ENCODE measurements at places on chromosomes 16 and 17.
A peak's percentile ranks its signal among the peaks of the same experiment; 100 is the strongest.

GRCh38 chr16:70601576-70602575, 44.5 kb upstream of the IL34 start:
- no peak for DNase-seq

GRCh38 chr17:70636517-70637133, 467.3 kb downstream of the KCNJ2 start:
- no peak for DNase-seq

GRCh38 chr17:65074778-65075250, 18.3 kb upstream of the GNA13 start:
- DNase-seq = no peak

- DNase-seq = no peak
Measured at GRCh38 chr16:67284699-67285646, 5.6 kb downstream of the PLEKHG4 start.

DNA sequence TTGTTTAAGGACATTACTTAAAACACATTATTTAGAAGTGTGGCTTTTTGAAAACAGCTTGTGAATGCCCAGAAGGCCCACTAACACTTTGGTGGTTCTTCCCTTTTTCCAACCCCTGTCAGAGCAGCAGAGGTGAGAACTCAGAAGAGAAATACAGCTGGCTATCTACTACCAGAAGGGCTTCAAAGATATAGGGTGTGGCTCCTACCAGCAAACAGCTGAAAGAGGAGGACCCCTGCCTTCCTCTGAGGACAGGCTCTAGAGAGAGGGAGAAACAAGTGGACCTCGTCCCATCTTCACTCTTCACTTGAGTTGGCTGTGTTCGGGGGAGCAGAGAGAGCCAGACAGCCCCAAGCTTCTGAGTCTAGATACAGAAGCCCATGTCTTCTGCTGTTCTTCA, 6.9 kb upstream of the RAPGEFL1 start:
- DNase-seq = no peak

- no peak for DNase-seq
Measured at GRCh38 chr17:55254375-55254774, 10.4 kb upstream of the HLF start.

DNA sequence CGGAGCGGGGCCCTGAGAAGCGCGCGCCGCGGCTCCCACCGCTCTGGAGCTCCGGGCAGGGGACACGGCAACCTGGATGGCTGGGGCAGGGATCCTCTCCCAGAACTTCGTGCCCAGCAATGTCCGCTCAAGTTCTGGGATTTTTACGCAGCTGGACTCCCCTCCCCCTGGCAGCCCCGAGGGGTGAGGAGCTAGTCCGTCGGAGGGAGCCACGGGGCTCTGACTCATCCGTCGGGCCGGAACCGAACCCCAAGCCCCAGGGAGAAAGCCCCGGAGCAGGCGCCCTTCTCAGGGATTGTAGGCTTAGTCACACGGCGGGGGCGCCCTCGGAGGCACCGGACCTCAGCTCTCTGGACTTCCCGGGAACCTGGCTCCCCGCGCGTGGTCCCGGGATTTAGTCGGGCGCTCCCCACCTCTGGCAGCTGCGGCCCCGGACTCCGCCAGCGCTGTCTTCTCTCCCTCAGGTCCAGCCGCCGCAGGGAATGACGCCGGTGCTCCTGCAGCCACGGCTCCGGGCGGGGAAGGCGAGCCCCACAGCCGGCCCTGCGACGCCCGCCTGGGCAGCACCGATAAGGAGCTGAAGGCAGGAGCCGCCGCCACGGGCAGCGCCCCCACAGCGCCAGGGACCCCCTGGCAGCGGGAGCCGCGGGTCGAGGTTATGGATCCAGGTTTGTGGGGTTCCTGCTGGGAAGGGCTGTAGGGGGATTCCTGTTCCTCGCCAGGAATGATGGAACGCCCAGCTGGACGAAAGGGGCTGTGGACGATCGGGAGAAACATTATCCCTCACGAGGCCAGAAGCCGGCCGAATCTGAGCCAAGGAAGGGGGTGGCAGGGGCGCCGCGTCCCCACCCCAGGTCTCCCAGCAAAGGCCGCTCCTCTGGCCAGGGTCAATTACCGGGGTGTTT, 830 bp downstream of the SPHK1 start:
- DNase-seq = peak; percentile 36

DNA sequence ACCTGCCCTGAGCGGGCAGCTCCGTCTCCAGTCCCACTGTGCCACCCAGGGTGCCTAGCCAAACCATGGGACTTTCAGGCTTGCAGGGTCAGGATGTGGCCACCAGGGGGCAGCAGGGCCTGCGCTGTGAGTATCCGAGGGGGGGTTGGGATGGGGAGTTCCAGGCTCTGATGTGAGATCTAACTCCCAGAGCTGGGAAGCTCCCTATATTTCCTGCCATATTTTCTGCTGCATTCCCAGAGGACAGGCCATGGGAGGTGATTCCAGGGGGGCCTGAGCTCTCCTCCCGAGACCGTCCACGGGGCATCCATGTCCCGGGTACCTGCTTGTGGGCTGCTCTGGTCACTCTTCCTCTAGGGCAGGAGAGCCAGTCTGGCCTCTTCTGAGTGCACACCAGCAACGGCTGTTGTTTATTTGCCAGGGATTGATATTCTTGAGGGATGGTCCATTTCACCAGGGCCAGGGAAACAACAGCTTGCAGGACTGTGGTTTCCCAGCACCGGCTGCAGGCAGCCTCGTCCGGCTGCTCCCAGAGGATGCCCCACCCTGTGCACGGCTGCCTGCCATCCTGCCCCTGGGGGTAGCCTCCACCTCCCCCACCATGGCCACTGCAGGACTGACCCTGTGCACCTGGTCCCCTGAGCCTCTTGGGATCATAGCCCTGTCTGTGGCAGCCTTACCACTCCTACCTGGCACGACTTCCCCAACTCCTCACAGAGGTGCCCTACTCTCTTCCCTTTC, 1.2 kb downstream of the GPR142 start:
- DNase-seq = peak; percentile 37

DNA sequence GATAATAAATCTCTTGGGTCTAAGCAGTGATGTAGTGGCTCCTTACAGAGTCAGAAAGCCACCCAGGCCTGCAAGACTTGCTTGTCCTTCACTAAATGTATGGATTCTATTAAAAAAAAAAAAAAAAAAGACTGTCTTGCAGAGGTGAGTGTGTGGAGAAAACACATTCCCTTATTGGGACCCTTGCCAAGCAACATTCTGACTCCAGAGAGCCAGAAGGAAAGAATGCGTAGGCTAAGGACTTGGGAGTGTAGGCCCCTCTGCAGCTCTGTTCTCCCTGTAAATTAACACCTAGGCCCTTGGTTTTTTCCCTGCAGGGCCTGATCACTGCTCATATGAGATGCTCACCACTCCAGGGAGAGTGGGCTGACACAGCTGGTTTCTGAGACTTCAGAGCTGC, 17.8 kb downstream of the SCPEP1 start:
- no peak for DNase-seq

DNA sequence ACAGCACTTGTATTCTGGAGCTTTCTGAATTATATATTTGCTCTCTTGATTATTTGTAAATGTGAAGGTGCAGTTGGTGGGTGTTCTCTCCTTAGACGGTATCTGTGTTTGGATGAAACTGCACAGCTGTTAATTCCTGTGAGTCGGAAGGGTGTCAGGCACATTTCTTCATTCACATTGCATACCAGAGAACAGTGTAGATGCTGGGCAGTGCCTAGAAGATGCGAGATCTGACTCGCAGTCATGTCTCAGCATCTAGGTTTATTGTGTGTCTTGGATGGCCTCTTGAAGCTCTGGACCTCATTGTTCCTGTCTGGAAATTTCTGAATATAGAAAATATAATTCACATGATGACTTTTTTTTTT, 61.2 kb downstream of the CLEC16A start:
- DNase-seq = no peak

DNA sequence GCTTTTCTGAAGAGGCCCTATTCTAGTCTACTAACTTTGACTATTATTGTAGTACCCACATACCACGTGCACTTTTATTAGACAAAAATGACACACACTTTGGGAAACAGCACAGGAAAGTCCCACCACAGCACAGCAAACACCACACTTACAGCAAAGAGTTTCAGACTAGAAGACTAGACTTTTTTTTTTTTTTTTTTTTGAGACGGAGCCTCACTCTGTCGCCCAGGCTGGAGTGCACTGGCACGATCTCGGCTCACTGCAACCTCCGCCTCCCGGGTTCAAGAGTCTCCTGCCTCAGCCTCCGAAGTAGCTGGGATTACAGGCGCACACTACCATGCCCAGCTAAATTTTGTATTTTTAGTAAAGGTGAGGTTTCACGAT, 20.1 kb downstream of the YWHAE start:
- peak; percentile 37 for DNase-seq

DNA sequence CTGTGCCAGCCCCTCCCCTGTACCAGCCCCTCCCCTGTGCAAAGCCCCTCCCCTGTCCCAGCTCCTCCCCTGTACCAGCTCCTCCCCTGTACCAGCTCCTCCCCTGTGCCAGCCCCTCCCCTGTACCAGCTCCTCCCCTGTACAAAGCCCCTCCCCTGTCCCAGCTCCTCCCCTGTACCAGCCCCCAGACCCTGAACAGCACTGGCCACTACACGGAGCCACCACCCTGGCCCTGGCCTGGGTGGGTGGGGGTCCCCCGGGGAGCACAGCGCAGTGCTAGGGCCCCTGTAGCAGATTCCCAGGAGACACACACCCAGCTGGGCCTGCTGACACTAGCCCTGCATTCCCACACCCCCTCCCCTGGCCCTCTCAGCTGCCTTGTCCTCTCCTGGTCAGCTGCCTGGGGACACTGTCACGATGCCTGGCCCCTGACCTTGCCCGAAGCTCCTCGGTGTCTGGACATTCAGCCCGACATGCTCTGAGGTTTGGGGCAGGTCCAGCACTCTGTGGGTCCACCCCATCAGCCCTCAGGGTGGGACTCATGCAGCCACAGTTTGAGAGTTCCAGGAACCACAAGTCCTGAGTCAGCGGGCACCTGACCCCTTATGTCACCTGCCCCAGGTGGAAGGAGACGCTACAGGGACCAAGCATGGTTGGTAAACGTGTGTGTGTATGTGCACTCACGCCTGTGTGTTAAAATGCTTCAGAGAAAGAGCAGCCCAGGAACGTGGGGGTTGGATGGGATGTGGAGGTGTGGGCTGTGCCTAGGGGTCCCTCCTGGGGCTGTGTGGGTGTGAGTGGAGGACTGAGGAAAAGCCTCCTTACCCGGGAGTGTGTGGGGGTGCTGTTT, 114.2 kb downstream of the METRNL start:
- no peak for DNase-seq

DNA sequence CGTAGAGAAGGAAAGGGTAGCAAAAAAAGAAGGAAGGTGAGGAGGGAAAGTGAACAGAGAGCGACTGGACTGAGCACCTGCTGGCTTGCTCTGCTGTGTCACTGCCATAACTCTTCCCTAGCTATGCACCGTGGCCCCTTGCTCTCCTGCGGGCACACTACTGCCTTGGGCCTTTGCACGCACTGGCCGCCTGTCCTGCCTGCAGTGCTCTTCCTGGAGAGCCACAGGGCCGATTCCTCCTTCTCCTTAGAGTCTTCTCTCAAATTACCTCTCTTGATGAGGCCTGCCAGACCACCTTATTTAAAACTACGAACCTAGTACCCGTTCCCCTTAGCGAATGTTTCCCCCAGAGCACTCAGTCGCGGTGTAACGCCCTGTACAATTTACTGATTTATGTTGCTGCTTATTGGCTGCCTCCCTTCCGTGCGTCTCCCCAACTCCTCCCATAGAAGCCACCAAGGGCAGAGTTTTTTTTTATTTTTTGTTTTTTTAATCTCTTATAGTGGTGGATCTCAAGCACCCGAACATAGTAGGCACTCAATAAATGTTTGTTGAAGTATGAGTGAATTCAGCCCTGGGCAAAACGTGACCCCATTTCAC, 70.3 kb downstream of the RAI1 start:
- DNase-seq = peak; percentile 41

DNA sequence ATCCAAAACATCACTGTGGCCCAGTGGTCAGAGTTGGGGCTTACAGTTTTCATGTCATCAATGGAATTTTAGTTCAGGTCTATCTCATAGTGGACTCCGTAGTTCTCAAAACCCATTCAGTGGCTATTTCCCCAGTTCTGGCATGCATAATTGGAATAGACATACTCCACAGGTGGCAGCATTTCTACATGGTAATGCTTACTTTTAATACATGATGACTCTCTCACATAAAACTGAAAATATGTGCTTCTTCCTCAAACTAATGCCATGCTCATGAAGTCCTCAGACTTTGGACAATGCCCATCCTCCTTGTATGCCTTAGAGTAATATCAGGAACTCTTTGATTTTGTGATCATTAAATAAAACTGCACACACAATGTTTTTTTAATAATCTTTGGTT, 857.4 kb upstream of the GOT2 start:
- no peak for DNase-seq

DNA sequence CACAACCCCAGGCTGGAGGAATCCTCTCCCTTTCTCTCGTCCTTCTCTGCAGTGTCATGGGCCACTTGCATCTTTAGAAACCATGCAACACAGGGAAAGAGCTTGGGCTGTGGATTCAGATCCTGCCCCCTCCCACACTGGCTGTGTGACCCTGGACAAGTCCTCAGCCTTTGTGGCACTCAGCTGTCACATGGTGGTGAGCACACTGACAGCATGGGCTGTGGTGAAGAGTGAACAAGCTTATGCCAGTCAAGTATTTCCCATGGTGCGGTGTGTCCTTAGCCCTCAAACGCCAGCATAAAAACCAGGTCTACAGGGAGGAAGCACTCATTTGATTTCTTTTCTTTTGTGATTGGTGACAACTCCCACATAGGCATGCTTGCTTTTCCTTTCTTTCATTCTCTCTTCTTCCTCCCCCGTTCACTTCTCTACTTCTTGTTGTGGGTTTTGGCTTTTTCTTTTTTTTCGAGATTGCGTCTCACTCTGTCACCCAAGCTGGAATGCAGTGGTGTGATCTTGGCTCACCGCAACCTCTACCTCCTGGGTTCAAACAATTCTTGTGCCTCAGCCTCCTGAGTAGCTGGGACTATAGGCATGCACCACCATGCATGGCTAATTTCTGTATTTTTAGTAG, 314.2 kb downstream of the CPPED1 start:
- DNase-seq = no peak

DNA sequence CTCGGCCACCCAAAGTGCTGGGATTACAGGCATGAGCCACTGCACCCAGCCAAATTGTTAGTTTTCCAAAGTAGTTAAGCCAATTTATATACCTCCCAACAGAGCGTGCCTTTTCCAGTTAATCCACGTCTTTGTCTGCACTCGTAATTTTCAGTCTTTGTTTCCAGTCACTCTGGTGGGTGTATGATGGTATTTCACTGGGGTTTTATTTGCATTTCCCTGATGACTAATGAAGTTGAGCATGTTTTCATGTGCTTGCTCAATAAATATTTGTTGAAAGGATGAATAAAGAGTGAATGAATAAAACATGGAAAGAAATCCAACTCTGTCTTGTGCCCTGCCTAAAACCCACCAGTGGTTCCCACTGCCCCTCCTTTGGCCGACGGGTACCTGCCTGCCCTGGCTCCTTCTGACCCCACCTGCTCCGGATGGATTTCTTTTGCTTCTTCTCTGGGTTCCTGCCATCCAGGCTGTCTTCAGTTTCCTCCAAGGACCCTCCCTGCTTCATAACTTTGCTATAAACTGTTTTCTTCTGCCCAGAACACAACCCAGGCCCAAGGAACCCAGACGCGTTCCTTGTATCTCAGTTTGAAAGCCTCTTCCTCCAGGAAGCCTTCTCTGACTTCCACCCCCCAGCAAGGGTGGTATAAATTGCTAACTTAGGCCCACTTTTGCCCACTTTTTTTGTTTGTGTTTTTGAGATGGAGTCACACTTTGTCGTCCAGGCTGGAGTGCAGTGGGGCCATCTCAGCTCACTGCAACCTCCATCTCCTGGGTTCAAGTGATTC, 3.0 kb upstream of the ABCC1 start:
- no peak for DNase-seq
